ENCODE measurements at places on chromosomes 4 and X. TPM values are rescaled to one million over a fixed set of nuclear protein-coding genes. Genes with fewer than 3 reads are reported as not detected.

Gene CLNK
- total RNA-seq = not detected

Gene GUCY1A1
- total RNA-seq = 0.81 TPM

Gene RHOXF2
- total RNA-seq = not detected

Gene FGFR3
- 2.4 TPM for total RNA-seq

Gene DUX4
- total RNA-seq = not detected

Gene IL2RG
- total RNA-seq = not detected

Gene GLRB
- 11.7 TPM for total RNA-seq

Gene OTOP1
- not detected for total RNA-seq

Gene GABRB1
- 2.0 TPM for total RNA-seq

Gene STATH
- not detected for total RNA-seq

Gene STPG2
- not detected for total RNA-seq

Gene GLRA3
- not detected for total RNA-seq

Gene FGF13
- total RNA-seq = 2.3 TPM

Gene ERCC6L
- 0.25 TPM for total RNA-seq

Gene SCML1
- 3.3 TPM for total RNA-seq

Gene CLDN2
- total RNA-seq = 2.0 TPM

Gene HPGD
- total RNA-seq = 4.9 TPM

Gene UCP1
- not detected for total RNA-seq

Gene CASK
- 24.4 TPM for total RNA-seq

Gene SATL1
- not detected for total RNA-seq

Gene BRS3
- total RNA-seq = not detected

Gene NOX1
- not detected for total RNA-seq

Gene DCAF8L2
- total RNA-seq = not detected

Gene FHDC1
- total RNA-seq = 2.2 TPM

Gene VCX3B
- total RNA-seq = not detected

Gene AFM
- total RNA-seq = not detected

Gene DRP2
- total RNA-seq = 0.51 TPM

Gene VSIG1
- 0.16 TPM for total RNA-seq

Gene SPARCL1
- total RNA-seq = not detected

Gene ZNF185
- 25.1 TPM for total RNA-seq

Gene TEX13D
- total RNA-seq = not detected

Gene PPP4R3C
- total RNA-seq = not detected

Gene SMIM10L2A
- total RNA-seq = 2.3 TPM

Gene ETDA
- not detected for total RNA-seq

Gene RAB33B
- 4.2 TPM for total RNA-seq

Gene ARHGAP6
- 7.5 TPM for total RNA-seq

Gene ABRAXAS1
- 12.0 TPM for total RNA-seq

Gene LARP7
- total RNA-seq = 8.3 TPM

Gene NUP62CL
- total RNA-seq = 1.8 TPM

Measured in mesangial cell (primary cell).